Tongue (tissue), 3 donors: ENCODE measurements at places on chromosomes 12 and 14.

DNA sequence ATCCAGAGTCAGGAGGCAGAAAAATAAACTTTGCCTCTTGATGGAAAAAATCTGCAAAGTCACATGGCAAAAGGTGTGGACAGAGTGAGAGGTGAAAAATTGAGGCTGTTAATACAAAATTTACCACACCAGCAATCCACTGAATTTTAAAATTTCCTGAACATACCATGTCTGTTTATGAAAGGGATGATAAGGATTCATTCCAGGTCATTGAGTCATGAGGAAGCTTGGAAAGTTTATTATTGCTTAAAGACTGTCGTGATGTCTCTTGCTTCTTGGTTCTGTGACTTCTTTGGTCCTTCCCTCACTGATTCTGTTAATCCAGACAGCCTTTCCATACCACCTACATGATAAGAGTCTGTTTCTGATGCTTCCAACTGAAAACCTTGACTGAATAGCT lies 73.2 kb downstream of the TTC6 start:
- no peak for DNase-seq

DNA sequence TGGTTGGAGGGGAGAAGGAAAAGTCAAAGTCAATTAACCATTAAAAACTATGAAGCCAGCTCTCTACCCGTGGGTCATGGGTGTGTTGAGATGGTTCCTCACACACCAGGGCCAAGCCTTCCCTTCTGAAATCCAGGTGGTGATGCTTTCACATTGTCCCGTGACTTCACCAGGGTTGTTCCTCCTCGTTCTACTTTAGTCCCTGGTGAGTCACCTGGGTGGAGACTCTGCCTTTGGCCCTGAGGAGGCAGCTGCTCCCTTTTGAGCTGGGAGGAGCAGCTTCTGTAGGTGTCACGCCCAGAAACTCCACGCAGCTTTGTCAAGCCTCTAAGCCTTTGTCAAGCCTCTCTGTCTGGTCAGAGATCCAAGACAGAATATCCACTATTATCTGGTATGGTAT lies 348.3 kb downstream of the BMP4 start:
- DNase-seq: no peak

GRCh38 chr12:25682421-25682820 lies 129.3 kb upstream of the LMNTD1 start:
- DNase-seq: no peak

DNA sequence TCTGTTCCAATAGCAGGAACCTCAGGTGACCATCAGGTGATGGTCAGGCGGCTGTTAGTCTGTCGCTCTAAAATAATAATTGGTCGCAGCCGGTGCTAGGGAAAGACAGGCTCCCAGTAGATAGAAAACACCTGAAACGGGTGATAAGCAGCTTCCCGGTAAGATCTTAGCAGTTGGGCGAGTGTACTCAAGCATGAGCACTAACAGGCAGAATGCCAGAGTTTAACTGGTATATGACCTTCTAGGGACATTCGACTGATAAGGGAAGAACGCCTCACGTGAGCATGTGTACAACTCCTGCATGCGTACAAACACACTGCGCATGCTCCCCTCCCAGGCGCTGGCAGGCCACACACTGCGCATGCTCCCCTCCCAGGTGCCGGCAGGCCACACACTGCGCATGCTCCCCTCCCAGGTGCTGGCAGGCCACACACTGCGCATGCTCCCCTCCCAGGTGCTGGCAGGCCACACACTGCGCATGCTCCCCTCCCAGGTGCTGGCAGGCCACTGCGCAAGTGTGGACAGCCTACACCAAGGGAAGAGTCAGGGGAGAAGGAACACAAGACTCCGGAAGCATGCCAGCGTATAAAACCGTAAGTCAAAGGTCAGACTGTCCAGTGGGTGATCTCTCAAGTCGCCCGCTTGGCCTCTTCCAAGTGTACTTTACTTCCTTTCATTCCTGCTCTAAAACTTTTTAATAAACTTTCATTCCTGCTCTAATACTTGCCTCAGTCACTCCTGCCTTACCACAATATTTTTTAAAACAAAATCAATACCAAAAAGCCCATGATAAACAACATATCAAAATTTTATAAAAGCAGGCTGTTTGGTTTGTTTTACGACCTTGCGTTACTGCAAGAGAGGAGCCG lies 24.5 kb downstream of the GPRC5D start:
- peak; percentile 74 for DNase-seq

GRCh38 chr14:92794961-92795360 lies 856 bp downstream of the GOLGA5 start:
- no peak for DNase-seq

- no peak for DNase-seq
Measured at GRCh38 chr14:90503582-90503981, 106.8 kb downstream of the CALM1 start.

GRCh38 chr12:67512061-67512460 lies 136.5 kb upstream of the DYRK2 start:
- no peak for DNase-seq

DNA sequence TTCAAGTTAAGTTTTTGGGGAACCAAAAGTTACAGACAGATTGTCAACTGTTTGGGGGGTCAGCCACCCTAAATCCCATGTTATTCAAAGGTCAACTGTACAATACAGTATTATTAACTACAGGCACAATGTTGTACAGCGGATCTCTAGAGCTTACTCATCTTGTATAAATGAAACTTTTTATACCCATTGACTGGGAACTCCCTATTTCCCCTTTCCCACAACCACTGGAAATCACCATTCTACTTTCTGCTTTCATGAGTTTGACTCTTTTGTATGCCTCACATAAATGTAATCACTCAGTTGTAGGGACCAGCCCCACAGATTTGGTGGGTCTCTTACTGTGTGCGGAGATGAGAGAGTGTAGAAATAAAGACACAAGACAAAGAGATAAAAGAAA lies 57.8 kb downstream of the SLCO1B3 start:
- DNase-seq: no peak

- DNase-seq: no peak
Measured at GRCh38 chr12:57625261-57626032, 7.6 kb downstream of the B4GALNT1 start.

- DNase-seq: no peak
Measured at GRCh38 chr12:106631150-106631549, 48.3 kb downstream of the RFX4 start.

GRCh38 chr14:94936401-94936892 lies 166.5 kb upstream of the GSC start:
- DNase-seq: peak; percentile 98
